ENCODE measurements at places on chromosomes 12 and 14.

- DNase-seq: no peak
Measured at GRCh38 chr12:109494348-109494881, 17.0 kb downstream of the UBE3B start.

DNA sequence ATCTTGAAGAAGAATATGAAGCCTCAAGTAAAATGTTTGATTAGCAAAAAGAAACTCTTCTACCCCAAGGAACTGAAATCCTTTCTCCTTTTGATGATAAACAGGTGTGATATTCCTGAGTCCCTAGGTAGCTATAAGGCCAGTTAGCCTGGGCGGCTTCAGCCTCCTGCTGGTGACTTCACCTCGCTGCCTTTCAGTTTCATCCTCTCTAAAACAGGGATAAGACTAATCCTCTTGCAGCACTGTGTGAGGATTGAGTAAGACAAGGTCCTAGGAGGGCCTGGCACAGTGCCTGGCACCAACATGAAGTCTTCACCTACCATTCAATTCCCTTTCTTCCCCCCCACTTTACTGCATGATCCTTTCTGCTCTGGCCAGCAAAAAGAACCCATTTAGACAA lies 42.1 kb downstream of the CIT start:
- DNase-seq: no peak

GRCh38 chr14:91113829-91114078 lies at the start of gene DGLUCY:
Gene DGLUCY (plus strand): TSS chr14:91114073. CDS start chr14:91160295, 46,222 bp downstream.
- no peak for DNase-seq

DNA sequence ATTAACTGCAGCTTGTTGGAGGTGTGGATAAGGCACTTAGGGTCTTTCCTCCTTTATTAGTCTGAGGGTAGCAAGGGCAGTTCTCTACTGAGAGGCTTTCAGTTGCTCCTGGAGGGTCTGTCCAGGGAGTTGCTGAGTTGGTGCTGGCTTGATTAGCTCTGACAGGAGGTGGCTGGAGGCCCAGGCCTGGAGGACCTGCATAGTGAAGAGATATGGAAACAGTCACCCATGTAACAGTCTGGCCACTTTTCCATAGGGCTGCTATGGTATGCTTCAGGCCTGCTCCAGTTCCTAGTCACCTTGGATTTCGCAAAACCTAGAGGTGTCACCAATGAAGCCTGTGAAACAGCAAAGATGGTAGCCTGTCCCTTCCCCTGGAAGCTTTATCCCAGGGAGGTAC lies 143.3 kb upstream of the SLC38A2 start:
- no peak for DNase-seq

DNA sequence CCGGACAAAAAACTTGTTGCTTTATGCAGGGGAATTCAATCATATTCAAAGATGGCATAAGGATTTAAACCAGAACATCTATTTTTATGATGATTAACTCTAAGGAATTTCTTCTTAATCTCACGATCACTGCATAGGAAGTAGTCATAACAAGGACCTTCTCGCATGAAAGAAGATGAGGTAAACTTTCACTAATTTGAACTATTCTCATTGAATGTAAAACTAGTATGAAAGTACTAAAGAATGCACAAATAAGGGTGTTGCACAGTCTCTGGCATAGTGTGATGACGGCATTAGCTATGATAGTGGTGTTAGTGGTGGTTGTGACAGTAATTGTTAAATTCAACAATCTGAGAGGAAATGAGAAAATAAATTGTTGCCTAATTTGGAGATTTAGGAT lies 280.0 kb downstream of the SLC6A15 start:
- DNase-seq: no peak

- DNase-seq: no peak
Measured at GRCh38 chr14:89340200-89341181, 76.5 kb downstream of the FOXN3 start.

DNA sequence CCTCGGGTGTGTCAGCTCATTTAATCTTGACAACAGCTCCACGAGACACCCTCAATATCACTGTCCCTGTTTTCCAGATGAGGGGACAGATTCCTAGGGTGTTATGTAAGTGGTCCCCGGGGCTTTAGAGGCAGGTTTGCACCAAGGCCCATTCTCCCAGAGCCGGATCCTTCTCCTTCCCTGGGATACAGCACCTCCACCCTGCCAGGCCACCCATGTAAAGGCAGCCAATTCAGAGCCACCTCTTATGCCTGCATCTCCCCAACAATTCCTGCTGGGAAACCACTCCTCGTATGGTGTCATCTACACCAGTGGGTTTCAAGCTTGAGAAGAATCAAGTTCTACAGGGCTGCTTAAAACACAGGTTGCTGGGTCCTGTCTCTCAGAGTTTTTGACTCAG lies 4.1 kb upstream of the CYP46A1 start:
- no peak for DNase-seq

DNA sequence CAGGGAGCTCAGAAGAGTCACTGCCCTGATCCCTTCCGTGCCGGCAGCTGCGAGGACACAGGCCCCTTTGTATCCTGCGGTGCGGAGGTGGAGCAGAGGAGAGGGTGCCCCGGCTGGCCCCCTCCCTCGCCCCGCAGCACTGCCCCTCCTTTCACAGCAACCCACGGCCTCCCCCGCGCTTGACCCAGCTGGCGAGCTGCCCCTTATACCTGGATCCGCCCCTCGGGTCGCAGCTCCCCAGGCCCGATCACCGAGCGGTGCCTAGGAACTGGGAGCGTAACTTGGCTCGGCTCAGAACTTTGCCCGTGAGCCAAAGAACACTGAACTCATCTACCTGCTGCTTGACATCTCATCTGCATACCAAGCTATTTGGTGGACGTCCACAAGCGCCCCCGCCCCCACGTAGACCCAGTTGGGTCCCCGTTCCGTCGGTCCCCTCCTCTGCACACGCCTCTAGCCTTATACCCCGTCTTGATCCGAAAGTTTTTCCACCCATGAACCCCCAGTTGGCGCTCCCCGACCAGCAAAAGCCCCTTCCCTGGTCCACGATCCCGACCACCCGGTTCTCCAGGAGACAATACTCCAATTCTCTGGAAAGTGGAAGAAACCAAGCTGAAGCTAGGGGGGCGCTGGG lies 697 bp upstream of the DNAJC14 start:
- DNase-seq: no peak

DNA sequence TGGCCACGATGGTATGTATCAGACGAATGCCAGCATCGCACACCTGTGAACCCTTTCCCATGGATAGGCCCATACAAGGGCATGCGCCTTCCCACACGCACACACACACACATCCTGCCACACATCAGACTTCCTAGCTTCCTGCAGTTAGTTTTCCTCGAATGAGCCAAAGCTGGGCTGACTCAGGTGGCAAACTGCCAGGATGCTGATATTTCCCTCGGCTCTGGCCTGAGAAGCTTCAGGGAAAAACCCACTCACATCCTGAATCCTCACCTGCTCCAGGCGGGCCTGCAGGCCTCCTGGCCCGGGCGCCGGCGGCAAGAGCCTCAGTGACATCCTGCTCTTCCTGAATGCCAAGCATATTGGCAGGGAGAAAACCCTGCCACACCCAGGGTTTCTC lies 22.4 kb downstream of the CALM1 start:
- peak; percentile 88 for DNase-seq

DNA sequence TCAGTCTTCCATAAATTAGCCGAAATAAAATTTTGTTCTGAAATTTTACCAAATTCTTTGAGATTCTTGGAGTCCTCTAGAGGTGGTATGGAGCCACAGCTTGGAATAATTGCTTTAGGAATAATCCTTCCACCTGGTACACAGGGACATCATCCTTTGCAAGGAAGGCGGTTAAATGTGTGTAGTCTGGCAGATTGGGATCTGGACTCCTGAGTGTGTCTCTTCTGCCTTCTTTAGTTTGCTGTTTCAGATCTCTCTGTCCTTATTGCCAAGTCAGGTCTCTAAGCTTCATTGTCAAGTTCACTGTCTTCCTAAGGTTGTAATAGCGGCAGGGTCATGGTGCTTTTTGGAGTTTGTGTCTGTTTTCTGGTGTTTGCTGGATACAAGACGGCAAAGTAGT lies 393.9 kb upstream of the RGS6 start:
- no peak for DNase-seq

DNA sequence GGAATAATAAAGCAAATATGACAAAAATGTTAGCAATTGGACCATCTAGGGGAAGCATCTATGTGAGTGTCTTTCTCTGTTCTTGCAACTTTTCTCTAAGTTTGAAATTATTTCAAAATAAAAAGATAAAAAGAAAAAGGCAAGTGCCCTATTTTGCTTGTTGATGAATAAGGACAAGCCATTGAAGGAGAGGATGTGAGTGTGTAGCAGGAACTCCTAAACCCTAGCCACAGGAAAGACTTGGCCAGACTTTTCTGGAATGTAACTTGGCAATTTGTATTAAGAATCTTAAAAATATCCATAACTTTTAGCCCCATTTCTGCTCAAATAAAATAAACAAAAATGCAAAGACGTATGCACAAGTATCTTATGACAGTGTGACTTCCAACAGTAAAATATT lies 279.4 kb downstream of the CACNA1C start:
- DNase-seq: peak; percentile 36

DNA sequence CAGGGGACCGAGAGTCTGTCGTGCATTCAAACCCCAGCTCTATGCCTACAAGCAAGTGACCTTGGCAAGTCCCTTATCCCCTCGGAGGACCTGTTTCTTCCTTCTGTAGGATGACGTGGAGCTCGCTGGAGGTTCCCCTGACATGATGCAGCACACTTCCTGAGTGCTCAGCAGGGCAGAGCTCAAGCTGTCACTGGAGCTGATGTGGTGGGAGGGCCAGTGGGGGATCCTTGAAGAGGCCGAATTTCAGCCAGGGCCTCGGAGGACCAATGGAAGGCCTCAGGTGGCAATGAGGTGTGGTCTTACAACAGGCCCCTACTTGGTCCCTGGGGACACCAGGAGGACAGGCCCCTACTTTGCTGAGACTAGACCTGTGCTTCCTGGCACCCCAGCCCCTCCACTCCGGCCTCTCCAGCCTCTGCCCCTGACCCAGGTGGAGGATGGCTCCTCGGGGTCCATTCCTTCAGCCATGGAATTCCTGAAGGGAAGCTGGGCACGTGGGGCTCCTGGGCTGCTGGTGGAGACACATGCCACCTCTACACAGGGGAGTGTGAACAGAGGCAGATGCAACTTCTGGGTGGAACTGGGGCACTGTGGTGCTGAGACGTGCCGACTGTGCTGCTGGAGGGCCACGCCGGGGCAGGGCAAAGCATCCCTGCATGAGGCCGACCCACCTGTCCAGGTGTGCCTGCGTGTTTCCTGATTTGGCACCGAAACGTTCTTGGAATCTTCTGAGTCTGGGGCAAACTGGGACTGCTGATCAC lies 18.7 kb upstream of the KIF26A start:
- DNase-seq: no peak

GRCh38 chr12:97229004-97229403 lies 233.6 kb upstream of the RMST start:
- DNase-seq: no peak

- DNase-seq: peak; percentile 41
Measured at GRCh38 chr12:112198120-112198733, 72.9 kb downstream of the TRAFD1 start.

- peak; percentile 16 for DNase-seq
Measured at GRCh38 chr14:60805841-60806430, 71.4 kb downstream of the MNAT1 start.

DNA sequence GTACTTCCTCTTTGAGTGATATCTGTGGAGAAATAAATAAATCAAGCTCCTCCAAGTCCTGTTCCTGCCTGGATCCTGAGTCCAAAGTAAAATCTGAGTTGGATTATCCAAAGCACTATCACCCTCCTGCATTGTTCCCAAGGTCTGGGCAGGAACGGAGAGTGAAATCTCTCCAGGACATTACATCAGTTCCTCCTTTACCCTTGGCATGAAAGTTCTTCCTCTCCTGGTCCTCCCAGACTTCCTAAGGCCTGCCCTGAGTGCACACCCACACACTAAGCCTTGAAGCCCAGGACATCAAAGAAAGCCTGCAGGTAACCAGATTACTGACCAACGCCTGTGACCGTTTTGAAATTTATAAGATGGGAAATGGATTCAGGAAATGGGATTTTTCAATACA lies 206.8 kb upstream of the BCL2L14 start:
- no peak for DNase-seq

GRCh38 chr12:6067152-6067916 lies 57.1 kb downstream of the VWF start:
- DNase-seq: no peak

- no peak for DNase-seq
Measured at GRCh38 chr14:99225436-99226203, 46.4 kb downstream of the BCL11B start.

DNA sequence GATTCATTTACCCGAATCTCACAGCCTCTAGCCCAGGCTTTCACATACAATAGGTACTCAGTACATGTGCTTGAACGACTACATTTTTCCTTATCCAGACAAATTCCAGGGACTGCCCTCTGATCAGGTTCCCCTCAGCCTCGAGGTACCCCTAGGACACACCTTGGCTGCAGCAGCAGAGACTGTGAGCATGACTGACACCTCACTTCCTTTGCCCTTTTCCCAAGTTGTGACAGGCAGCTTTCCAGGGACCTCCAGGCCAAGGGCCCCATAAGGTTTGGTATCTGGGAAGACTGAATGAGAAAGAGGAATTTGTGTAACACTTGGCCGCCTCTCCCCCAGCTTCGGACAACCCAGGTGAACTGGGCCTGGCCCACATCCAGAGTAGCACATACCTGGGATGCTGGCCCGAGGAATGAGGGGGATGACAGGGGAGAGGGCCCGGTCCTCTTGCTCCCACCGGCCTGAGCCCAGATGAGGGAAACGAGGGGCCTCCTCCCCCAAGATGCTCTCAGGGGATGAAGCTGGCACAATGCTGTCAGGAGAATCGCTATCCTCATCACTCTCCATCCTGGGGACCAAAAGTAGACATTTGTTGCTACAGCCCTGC lies 10.2 kb upstream of the PRKAG1 start:
- no peak for DNase-seq

DNA sequence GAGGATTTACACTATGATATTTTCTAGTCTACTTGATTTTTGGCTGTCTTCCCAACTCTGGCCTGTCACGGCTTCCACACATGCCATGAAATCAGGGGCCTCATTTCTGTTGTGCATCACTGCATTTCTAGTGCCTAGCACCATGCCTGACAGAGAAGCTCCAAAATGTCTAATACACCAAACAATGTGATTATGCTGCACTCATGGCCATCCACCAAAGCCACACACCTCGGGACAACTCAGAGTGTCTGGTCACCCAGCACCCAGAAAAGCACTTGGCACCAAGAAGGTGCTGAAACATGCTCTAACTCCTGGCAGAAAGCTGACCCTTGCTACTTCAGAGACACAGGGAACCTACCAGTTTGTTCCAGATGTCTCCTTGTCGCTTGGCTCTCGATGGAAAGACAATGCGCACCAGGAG lies 11.3 kb downstream of the GCN1 start:
- DNase-seq: no peak

All from astrocyte of the cerebellum (primary cell).